ENCODE measurements at places on chromosomes 6 and 20. TPM values are rescaled to one million over a fixed set of nuclear protein-coding genes. Genes with fewer than 3 reads are reported as not detected.

The SLC35B2 gene
- total RNA-seq, result 205 TPM

- no peak for DNase-seq
Measured at GRCh38 chr20:43463527-43464218, 6.0 kb downstream of the SRSF6 start.

The VWA7 gene
- total RNA-seq, result 0.94 TPM

- peak; percentile 8 for DNase-seq
Measured at GRCh38 chr6:2244261-2245102, 923 bp downstream of the GMDS start.

- DNase-seq, result no peak
Measured at GRCh38 chr6:25676775-25677174, 24.8 kb downstream of the SCGN start.

DNA sequence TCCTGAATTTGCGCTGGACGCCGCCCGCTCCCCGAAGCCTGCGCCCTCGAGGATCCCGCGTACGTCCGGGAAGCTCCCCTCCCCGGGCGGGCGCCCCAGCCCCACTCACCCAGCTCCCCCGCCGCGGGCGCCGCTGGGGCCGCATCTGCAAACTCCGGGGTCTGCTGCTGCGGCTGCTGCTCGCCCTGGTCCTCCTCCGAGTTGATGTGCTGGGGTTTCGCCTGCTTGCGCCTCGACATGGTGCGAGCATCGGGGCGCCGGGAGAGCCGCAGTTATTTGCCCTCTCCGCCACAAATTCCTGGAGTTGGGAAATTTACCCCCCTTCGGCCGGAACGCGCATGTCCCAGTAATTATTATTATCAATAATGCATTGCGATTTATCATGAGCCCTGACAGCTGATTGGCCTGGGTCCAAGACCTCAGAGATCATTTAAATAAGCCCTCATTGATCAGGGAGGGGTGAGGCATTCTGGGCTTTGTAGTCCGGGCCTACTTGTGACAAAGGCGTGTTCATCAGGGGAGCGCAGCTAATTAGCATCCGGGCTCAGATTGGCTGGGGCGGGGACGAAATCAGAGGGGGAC lies at the start of gene SALL4:
Gene SALL4 (minus strand): TSS at position 352 of the 582 bp plus-strand sequence. CDS start 113 bp downstream, at position 239.
- no peak for DNase-seq

The TSPO2 gene
- not detected for total RNA-seq

The CCDC170 gene
- total RNA-seq, result not detected

The RFX6 gene
- not detected for total RNA-seq

DNA sequence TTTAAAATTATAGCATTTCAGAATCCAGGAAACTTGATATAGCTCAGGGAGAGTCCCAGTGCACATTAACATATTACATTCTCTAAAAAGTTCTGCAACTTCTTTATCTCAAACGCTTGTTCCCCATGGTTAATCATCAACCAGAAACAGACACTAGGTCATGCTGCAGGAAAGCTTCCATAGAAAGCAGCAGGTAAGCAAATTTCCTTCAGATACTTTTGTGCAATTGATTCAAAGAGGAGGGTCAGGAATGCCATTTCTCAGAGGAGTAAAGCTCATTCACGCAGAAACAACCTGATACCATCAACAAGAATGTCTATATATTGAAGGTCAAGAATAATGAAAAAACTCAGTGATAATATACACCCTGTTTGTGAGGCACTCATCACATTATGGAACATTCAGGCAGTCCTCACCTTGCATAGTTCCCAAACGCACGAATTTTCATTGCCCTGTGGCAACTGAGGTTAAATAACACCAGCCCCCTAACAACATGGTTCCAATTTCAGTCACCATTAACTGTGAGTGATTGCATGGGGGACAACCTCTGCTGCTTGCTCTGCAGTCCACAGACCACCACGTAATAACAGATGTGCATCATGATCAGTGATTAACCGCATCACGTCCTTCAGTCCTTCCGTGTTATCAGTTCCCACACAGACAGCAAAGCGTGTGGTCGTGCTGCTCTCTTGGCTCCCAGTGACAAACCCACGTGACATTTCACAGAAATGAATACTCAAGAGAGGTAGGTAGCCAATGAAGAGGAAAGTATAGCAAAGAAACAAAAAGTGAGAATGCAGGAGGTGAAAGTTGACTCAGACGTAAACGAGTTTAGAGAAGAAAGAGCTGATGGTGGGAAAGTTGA lies 95.7 kb downstream of the LY86 start:
- DNase-seq, result no peak

- DNase-seq, result peak; percentile 44
Measured at GRCh38 chr6:100001915-100002388, 7.9 kb upstream of the MCHR2 start.

The GPR31 gene
- total RNA-seq, result not detected

GRCh38 chr6:160861824-160862223 lies 129.7 kb upstream of the MAP3K4 start:
- DNase-seq, result no peak

DNA sequence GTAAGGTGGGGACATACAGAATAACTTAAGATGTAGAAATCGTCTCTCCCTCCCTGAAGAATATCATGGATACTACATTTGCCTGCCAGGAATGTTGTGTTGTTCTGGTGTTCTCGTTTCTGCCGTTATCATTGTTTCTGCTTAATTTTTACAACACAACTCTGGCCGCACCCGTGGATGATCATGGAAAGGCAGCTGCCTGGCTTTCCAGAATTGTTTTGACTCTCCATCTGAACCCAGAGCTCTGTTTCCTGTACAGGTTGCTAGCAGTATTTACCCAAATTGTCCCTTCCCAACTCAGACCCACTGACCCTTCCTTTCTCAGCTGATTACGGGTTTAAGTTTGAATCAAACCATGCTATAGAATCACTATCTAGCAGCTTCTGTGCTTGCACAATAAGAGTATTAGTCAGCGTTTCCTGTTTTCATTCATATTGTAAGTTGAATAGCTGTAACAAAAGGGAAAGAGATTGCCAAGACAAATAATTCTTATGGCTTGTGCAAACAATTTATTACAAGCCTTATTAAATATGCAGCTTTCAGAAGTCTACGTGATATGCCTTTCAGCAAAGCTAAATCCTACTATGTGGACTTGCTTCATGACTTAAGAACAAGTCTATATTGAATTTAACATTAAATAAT lies 139.0 kb downstream of the MTHFD1L start:
- DNase-seq, result peak; percentile 79

GRCh38 chr20:11117808-11118528 lies 444.2 kb upstream of the JAG1 start:
- peak; percentile 99 for DNase-seq

DNA sequence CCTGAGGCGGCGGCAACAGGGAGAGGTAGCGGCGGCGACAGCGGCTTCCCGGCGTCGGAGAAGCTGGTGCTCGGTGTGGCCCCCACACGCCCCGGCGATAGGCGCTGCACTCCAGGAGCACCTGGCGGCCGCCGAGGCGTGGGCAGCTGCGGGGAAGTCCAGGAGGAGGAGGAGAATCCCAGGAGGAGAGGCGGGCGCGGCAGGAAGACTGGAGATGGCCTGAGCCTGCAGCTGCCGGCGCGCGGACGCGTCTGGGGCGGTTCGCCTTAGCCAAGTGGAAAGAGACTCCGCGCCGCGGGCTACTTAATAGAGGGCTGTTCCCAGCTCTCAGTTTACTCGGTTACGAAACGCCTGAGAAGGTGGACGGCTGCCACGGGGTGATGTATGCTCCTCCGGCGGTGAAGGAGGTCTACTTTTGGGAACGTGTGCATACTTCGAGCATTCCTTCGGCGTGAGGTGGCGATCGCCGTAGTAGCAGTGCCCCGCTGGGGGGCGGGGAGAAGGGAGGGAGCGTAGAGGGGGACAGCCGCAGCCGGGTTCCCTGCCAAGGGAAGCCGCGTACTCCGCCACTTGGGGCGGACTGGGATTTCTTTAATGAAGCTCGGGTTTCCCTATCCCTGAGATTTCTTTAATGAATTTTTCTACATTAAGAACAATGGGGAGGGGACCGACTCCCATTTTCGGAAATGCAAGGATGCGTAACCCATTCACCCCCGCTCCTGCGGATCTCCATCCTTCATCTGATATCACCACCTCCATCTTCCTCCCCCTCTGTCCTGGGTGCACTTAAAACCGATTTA lies at the start of gene COL12A1:
Gene COL12A1 (minus strand): TSS at position 278 of the 800 bp plus-strand sequence. CDS start 3,261 bp downstream, outside the sequence.
- peak; percentile 99 for DNase-seq

- no peak for DNase-seq
Measured at GRCh38 chr6:6588924-6589709, 597 bp downstream of the LY86 start.

- peak; percentile 73 for DNase-seq
Measured at GRCh38 chr6:140082867-140083297, 708.4 kb upstream of the CITED2 start.

DNA sequence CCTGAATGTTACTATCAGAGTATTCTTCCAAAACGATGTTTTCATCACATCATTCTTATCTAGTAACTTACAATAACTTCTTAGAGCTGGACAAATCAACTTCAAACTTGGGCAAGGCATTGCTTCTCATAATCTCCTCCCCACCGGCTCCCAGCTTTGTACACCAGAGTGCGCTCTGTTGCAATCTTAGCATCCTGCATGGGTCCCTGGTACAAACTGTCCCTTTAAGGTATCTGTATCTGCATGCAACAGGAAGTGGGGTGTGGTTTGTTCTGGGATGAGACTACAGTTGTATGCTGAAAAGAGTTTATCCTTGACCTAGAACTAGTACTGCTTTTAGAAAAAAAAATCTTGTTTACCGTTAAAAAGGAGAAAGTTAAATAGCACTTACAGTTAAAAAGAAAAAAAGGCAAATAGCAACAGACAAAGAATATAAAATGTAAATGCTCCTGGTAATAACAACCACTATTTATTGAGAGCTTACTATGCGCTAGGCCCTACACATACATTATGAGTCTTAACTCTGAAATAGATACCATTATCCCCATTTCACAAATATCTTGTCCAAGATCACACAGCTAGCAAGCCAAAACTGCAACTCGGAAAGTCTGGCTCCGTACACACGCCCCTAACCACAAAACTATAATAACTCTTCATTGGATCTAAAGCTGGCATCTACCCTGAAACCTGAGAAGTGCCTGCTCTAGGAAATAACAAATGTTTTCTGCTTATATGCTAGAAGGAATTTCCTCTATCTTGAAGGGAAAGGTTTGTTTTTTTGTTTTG lies 9.8 kb upstream of the HECA start:
- DNase-seq, result peak; percentile 84

DNA sequence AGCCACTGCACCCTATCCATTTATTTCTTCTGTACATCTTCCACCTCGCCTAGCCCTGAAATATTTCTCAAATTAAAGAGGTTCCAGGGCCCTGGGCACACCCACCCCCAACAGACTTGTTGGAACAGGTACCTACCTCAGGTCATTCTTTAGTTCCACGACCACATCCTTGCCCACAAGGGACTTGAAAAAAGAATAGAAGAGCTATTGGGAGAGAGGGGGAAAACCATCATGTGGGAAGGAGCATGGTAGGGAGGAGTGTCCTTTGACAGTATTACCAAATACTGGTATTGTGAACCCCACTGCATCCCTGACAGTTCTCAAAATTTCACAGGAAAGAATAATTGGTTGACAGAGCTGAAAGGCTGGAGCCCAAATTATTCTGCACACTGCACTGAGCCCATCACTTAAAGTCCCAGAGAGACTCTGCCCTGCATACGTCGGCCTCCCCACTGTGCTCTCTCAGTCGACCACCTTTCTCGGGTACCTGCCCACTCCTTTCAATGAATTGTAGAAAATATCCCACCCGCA lies 762 bp downstream of the LSM2 start:
- no peak for DNase-seq

DNA sequence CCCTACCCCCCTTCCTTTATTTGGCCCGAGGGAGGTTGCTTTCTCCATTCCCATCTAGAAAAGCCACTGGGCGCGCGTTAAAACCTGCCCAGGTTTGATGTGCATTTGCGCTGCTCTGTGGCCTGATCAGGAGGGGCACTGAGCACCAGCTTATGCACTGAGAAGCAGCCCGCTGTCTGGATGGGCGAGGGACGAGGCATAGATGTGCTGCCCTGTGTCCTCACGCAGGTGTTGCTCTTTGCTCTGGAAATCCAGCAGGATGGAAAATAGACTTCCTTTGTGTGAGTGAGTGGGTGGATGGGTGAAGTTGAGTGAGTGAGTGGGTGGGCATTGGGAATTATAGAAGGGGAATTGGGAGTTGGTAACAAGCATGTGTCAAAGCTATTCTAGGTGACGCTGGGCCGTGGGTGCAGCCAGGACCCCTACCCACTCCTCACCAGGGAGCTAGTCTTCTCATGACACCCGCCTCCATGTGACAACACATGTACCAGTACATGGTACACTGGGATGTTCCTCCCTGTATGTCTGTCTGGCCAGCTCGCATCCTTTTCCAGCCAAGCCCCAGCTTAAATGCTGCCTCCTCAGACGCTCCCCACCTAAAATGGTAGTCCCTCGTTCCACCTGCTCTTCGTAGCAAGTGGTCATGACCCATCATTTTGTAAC lies 162.6 kb downstream of the DTNBP1 start:
- DNase-seq, result no peak

The BACH2 gene
- total RNA-seq, result 0.17 TPM

GRCh38 chr6:14673201-14673600 lies 555.6 kb downstream of the CD83 start:
- DNase-seq, result peak; percentile 66

DNA sequence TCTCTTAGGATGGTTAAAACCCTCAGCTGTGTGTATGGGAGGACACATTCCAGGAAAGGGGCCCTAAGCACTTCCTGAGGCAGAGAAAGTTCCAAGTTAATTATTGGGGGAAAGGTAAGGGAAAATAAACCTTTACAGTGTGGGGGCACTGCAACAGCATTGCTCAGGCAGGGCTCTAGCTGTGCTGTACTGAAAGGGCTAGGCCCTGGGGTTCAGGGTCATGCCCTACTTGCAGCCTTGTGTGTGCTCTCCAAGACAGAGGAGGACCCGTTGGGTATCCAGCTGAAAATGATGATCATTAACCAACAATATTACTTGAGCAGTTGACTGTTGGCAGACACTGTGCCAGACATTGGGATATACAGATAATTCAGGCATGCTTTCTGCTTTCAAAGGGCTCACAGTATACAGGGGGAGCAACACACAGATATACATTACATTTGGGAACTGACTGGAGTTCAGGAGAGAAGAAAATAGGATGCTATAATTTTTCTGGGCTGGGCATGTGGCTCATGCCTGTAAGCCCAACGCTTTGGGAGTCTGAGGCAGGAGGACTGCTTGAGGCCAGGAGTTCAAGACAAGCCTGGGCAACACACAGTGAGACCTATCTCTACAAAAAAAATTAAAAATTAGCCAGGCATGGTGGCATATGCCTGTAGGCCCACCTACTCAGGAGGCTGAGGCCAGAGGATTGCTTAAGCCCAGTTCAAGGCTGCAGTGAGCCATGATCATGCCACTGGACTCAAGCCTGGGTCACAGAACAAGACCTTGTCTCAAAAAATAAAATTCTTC lies 9.1 kb upstream of the RPL7L1 start:
- no peak for DNase-seq
